Trophoblast cell (in vitro differentiated cells and primary cell): ENCODE measurements at places on chromosomes 1 and 21.

DNA sequence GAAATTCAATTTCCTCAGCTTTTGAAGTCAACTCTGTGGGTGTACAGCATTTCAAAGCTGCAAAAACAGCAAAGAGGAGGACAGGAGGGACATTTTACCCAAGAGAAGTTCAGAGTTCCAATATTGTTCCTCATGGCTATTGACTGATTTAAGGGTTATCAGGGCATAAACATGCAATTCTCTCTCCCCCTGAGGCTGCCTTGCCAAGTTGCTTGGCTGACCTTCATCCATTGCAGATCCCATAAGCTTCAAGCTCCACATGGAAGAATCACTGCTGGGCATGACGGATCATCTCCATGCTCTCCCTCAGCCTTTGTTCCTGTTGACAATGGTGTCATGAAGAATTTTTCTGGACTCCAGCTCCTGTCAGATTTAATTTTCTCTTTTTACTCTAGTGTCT, 115.2 kb upstream of the SERBP1 start:
- no peak for DNase-seq

DNA sequence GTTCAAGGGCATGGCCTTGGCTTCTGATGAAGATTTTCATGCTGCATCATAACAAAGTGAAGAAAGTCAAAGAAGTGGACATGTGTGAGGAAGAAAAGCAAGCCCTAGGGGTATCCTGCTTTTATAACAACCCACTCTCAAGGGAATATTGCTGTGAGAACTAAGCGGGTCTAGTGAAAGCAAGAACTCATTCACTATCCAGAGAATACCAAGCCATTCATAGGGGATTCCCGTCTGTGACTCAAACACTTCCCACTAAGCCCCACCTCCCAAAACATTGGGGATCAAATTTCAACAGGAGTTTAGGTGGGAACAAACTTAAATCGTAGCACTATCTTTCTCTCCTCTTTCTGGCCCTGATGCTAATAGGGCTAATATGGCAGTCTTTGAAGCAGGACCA, 98.5 kb upstream of the CTTNBP2NL start:
- DNase-seq: no peak

DNA sequence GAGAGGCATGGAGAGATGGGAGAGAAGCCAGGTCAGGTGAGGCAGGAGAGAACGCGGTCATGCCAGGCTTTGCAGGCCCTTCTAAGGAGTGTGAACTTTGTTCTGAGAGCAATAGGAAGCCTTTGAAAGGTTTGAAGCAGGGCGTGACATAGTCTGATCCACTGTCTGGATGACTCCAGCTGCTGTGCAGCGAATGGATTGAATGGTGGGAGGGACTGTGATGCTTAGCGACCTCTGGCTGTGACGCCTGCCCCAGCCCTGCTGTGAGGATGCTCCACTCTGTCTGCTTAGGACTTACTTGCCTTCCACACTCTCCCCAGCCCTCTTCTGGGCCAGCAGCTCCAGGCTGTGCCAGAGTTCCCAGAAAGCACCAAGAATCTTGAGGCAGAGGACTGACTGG, 41.8 kb upstream of the POU3F1 start:
- no peak for DNase-seq

GRCh38 chr1:168752171-168752832, 23.3 kb upstream of the DPT start:
- DNase-seq: no peak

DNA sequence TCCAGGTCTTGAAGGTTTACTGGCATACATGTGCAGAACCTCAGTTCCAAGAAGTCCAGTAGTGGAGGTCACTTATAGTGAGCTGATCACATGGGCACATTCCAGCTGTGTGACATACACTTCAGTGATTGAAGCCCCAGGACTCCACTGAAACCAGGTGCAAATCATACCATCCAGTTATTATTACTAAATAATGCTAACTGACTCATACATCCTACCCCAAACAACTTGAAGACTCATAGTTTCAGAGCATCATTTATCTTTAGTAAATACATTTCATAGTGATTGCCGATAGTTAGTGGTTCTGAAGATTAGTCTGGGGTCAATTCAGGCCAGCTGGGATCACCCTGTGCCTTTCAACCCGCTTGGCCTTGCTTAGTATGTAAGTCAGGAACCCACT, 137.9 kb upstream of the UBE2U start:
- DNase-seq: peak; percentile 84

GRCh38 chr1:7407544-7407895, 363.6 kb upstream of the VAMP3 start:
- no peak for DNase-seq

GRCh38 chr1:112272101-112272772, 123.8 kb upstream of the CTTNBP2NL start:
- no peak for DNase-seq

DNA sequence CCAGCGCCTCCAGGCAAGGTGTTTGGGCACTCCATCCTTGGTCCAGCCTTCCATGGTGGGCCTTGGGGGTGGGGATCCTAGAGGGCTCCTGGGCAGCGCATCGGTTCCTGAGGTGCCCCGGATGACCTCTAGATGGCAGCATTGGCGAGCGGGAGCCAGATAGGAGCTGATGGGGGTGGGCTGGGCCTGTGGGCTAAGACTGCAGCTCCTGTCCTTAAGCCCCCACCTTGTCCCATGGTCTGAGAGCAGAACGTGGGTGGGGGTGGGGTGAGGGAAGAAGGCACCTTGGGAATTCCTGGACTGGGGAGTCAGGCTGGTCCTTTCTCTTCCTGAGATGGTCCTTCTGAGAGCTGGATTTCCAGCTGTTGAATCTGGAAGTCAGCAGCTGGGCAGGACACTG, 93.4 kb upstream of the CSF3R start:
- peak; percentile 63 for DNase-seq

DNA sequence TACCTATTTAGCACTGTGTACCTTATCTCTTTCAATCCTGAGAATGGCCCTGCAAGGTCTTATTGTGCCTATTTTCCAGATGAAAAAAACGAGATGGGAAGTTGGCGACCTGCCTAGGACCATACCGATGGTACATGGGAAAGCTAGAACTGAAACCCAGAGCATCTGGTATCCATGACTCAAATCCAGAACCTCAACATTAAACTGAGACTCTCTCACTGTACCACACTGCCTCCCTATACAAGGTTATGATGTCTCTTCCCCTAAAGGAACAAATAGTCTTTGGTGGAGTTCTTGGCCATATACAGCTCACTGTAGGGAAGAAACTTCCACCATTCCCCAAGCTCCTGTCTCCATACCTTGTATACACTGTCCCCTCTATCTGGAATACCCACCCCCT, 110.7 kb downstream of the TNR start:
- no peak for DNase-seq

- no peak for DNase-seq
Observed at GRCh38 chr1:151523326-151523725, 12.1 kb downstream of the CGN start.

DNA sequence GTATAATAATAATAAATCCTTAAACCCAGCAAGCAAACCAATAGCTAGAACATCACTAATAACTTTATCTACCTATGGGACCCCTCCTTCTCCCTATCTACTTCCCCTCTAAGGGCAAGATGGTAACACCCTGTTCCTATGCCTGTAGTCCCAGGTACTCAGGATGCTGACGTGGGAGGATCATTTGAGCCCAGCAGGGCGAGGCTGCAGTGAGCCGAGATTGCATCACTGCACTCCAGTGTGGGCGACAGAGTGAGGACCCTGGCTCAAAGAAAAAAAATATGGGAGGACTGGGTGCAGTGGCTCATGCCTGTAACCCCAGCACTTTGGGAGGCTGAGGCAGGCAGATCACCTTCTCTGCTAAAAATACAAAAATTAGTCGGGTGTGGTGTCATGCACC, 143.1 kb upstream of the SLC45A1 start:
- DNase-seq: no peak

GRCh38 chr21:19031953-19032352, 628.4 kb upstream of the TMPRSS15 start:
- DNase-seq: no peak

DNA sequence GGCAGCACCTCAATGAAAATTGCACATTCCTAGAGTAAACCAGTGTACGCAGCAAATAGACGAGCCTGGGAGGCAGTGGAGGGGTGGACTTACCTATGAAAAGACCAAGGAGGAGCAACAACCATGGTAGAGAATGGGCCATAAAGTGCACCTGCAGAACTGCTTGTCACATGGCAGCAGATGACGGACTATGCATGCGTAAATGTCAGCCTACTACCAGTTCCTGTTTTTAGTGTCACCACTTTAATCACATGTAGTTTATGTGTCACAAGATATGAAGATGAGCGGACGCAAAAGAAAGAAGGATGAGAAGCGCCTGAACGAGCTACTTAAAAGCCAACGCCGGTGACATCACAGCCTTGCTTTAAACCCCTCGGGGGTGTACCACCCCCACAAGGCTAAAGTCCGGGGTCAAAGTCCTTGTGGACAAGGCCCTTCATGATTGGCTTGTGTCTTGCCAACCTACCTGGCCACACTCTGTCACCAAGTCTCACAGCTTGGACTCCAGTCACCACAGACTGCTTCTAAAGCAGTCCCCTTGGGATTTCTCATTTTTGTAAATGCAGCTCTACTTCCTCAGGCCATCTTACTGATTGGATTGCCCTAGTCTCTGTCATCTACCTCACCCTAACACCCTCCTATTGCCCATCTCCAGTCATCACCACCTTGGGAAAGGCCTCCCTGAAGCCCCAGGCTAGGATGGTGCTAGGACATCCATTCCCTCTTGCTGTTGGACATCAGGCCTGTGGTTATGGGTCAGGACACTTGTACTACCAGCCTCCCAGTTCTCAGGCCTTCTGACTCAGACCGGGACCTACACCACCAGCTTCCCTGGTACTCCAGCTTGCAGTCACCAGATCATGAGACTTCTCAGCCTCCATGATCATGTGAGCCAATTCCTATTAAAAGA, 6.0 kb upstream of the LY9 start:
- DNase-seq: peak; percentile 25

DNA sequence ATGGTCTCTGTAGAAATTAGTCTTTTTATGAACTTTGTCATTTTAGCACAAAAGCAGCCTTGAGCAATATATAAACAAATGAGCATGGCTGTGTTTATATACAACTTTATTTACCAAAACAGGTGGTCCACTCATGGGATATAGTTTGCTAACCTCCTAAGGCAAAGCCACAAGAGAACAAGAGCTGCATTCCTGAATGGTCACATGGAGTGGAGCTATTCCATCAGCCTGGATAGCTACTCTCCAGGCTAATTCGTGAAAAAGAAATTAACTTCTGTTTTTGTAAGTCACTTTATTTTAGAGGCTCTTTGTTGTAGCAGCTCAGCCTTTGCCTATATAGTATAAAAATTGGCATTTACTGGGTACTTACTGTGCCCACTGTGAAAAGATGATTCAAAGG, 163.3 kb upstream of the FAM78B start:
- no peak for DNase-seq

DNA sequence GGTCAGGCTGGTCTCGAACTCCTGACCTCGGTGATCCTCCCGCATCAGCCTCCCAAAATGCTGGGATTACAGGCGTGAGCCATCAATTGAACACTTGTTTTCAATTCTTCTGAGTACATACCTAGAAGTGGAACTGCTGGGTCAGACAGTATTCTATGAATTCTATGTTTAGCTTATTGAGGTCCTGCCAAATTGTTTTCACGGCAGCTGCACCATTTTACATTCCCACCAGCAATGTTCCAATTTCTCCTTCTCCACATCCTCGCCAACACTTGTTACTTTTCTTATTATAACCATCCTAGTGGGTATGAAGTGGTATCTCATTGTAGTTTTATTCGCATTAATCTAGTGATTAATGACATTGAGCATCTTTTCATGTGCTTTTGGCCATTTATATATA, 49.9 kb downstream of the PTP4A2 start:
- DNase-seq: no peak

- peak; percentile 63 for DNase-seq
Observed at GRCh38 chr1:85278853-85279314, 2.5 kb upstream of the BCL10 start.

- peak; percentile 13 for DNase-seq
Observed at GRCh38 chr1:155859881-155860871, 809 bp downstream of the SYT11 start.

GRCh38 chr1:231053493-231054162, 13.6 kb upstream of the FAM89A start:
- DNase-seq: no peak

GRCh38 chr1:24364975-24365678, 46.0 kb downstream of the GRHL3 start:
- no peak for DNase-seq

DNA sequence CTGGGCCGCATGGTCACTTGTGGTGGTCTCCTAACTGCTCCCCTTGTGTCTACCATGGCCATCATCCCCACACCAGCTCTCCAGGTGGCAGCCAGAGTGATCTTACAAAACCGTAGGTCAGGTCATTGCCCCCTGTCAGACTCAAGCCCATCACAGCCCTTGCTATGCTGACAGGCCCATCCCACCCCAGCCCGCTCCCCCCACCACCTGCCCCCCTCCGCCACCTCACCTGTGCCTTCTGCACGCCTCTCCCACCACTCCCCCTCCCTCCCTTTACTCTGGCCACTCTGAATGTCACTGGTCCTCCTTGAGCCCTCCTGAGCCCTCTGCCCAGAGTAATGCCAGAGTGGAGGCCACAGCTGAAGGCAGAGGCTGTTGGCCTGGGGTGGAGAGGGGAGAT, 28.5 kb downstream of the TEX35 start:
- DNase-seq: no peak

DNA sequence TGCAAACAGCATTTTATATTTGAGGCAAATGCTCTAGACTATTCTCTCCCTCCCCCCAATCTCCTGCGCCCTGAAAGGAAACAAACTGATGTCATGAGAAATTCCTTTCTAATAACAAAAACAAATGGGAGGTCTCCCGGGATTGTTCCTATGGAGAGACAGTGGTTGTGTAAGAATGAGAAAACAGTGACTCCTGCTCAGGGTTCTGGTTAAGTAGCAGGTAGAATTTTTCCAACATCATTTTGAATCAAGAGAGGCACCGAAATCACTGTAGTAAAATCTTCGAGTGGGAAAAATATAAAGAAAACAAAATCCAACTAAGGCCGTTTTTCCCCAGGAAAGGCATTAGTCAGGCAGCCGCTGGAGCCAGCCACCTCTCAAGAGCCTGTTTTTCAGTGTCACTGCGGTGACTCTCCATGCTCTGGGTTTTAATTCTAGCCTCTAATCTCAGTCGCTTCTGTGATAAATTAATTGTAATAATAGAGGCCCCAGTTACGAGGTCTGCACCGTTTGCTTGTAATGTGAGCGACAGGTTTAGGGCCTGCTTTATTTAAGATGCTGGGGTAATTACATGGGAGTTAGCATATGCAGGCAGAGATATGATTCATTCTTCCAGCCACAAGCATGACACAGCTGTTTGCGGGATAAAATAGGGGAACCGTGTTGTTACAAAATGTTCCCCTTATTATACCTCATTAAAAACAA, 80.3 kb downstream of the RNF220 start:
- DNase-seq: no peak

GRCh38 chr1:90027281-90027680, 32.4 kb downstream of the ZNF326 start:
- DNase-seq: no peak

- no peak for DNase-seq
Observed at GRCh38 chr1:86155807-86156565, 586 bp downstream of the COL24A1 start.

GRCh38 chr1:225695578-225696337, 42.8 kb upstream of the ENAH start:
- no peak for DNase-seq
